ENCODE measurements at places on chromosomes 2 and 18. TPM values are rescaled to one million over a fixed set of nuclear protein-coding genes. Genes with fewer than 3 reads are reported as not detected.
A peak's percentile ranks its signal among the peaks of the same experiment; 100 is the strongest.

DNA sequence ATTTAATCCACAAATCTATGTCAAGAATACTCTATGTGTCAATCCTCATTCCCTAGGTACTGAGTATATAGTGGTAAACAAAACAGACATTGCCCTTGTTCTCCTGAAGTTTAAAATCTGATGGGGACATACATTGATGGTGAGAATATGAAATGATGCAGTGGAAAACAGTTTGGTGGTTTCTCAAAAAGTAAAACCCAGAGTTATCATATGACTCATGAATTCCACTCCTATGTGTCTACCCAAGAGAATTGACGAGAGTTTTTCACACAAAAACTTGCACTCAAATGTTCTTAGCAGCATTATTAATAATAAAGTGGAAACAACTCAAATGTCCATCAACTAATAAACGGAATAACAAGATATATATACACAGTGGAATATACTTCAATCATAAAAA is 586.7 kb downstream of the CCDC85A start:
- DNase-seq = no peak

- DNase-seq = no peak
These were observed 4.9 kb upstream of the IL1B start for GRCh38 chr2:112841295-112842044.

GRCh38 chr2:71545572-71546274 is 92.4 kb downstream of the DYSF start:
- DNase-seq = peak; percentile 93

DNA sequence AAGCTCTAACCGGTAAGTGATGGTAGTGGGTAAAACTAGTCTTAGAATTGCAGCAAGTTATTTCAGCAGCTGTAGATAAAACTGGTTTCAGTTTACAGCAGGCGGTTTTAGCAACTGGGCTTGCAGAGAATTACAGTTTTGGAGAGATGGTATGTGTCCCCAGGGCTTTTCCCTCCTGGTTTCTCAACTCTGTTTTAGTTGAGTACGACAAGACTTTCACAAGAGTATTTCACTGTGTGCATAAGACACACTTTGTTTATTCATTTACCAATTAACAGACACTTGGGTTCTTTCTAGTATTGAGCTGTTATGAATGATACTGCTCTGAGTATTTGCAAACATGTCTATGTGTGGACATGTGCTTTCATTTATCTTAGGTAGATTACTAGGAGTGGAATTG is 65.6 kb upstream of the RFX8 start:
- DNase-seq = no peak

DNA sequence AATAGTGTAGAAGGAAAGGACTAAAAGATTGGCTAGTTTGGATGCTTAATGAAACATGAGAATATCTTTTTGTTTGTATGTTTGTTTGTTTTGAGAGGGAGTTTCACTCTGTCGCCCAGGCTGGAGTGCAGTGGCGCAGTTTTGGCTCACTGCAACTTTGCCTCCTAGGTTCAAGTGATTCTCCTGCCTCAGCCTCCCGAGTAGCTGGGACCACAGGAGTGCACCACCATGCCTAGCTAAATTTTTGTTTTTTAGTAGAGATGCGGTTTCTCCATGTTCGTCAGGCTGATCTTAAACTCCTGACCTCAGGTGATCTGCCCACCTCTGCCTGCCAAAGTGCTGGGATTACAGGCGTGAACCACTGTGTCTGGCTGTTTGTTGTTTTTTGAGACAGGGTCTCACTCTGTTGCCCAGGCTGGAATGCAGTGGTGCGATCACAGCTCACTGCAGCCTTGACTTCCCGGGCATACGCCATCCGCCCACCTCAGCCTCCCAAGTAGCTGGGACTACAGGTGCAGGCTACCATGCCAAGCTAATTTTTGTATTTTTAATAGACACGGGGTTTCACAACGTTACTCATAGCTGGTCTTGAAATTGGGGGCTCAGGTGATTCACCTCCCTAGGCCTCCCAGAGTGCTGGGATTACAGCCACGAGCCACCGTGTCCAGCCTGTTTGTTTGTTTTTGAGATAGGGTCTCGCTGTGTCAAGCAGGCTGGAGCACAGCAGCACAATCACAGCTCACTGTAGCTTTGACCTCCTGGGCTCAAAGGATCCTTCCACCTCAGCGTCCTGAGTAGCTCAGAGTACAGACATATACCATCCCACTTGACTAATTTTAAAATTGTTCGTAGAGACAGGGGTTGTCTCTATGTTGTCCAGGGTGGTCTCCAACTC is 209.2 kb downstream of the MYCN start:
- no peak for DNase-seq

DNA sequence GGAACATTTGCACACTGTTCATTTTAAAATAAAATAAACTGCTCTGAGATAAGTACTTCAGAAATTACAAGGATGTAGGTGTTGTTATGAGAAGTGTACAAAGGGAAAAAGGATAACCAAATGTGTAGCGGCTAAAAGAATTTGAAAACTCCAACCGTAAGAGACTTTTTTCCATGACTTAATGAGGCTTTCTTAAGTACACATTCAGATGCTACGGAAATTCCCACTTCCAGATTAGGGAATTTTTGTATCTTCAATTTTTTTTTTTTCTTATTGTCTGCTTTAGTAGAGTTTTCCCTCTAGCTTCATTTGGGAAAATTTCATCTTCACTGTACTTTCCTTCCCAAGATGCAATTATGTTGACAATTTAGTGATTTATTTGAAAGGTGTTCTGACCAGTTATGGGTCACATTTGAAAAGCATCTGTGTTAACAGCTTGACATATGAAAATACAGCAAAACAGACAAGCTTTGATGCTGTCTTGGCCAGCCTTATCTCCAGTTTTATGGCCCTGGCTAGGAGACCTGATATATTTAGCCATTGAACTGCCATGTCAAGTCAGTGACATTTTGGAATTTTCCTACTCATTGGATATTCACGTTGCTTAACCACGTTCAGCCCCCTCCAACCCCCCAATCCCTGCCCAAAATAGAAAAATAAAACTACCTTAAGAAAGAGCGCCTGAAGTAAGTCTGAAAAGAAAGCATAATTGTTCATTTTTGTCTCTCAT is 105.6 kb downstream of the FEZ2 start:
- no peak for DNase-seq

GRCh38 chr18:10826400-10826799 is 300.6 kb downstream of the NAPG start:
- no peak for DNase-seq

Gene LRRTM1
- total RNA-seq = 0.37 TPM

Gene DNAJC5G
- total RNA-seq = not detected
